ENCODE measurements at places on chromosomes 1 and 21. TPM values are rescaled to one million over a fixed set of nuclear protein-coding genes. Genes with fewer than 3 reads are reported as not detected.

DNA sequence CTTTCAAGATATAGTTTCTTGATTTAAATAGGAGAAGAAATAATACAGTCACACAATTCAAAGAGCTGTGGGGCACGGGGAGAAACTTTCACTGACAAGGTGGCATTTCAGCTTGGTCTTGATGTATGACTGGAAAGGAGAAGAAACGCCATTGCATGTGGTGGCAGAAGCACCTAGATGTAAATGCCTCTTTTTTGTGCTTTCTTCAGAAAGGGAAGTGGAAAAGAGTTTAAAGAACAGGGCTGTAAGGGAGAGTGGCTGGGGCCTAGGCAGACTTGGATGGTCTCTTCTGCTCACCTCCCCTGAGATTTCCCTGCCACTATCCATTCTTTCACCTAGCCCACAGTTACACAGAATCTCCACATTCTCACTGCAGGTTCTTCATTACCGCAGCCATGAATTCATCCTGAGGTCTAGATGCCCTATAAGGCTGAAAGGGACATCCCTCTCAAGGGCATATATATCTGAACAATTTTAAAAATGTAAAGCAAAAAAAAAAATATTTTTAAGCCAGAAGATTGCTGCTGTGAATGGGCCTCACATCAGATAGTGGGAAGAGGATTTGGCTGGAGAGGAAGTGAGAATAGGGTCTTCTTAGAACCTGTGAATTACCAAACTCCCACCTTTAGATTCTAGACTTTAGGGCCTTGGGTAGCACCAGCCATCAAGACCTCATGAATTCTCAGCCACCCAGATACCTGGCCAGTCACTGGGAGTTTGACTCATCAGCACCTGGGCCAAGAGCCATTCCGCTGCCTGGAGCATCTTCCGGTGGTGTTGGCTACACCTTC lies 23.4 kb downstream of the CACNA1E start:
- DNase-seq: no peak
- H3K4me1 ChIP-seq: no peaks in the 10 kb centered on the region
- no peak overlapping the region for H3K27ac ChIP-seq
- H3K27me3 ChIP-seq: peaks cover 15% of the 10 kb centered on the region

- H3K4me1 ChIP-seq: peaks cover 86% of the 10 kb centered on the region
- no peaks in the 10 kb centered on the region for H3K27me3 ChIP-seq
- peak overlapping the region; percentile 65 for H3K27ac ChIP-seq
- no peak for DNase-seq
Observed at GRCh38 chr1:64900916-64901315, 65.4 kb downstream of the JAK1 start.

DNA sequence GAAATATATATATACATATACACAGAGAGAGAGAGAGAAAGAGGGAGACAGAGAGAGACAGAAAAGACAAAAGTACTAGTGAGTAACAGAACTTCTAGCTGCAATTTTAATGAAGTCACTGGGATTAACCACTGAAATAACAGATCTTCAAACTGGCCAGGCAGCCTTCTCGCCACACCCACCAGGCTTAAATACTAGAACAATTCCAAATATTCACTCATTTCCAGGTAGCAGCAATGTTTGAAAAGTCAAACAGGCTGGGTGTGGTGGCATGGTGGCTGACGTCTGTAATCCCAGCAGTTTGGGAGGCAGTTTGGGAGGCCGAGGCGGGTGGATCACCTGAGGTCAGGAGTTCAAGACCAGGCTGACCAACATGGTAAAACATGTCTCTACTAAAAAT lies 5.2 kb downstream of the PRDX1 start:
- H3K27ac ChIP-seq: peak overlapping the region; percentile 15
- DNase-seq: no peak
- H3K36me3 ChIP-seq: peaks cover 66% of the 10 kb centered on the region
- H3K4me3 ChIP-seq: no peak overlapping the region
- H3K27me3 ChIP-seq: no peaks in the 10 kb centered on the region
- H3K4me1 ChIP-seq: peaks cover 25% of the 10 kb centered on the region

DNA sequence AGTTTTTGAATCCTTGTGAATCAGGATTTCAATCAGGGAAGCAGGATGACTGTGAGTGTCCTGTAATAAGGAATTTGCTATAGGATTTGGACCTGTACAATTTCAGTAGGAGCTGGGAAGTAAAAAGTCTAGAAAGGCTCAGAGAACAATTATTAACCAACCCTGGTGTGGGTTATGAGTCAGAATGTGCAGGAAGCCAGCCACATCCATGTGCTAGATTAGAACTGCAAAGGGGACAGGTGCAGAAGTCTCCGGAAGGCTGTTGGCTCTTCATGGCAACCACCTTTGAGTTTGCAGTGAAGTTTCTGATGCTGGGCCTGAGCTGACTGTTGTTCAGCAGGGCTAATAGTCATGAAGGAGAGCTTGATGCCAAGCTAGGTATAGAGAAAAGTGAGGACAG lies 70.7 kb downstream of the SPATA46 start:
- H3K4me3 ChIP-seq: no peak overlapping the region
- H3K4me1 ChIP-seq: no peaks in the 10 kb centered on the region
- peaks cover 4% of the 10 kb centered on the region for H3K36me3 ChIP-seq
- no peak overlapping the region for H3K27ac ChIP-seq
- H3K27me3 ChIP-seq: peaks cover 8% of the 10 kb centered on the region

GRCh38 chr1:156583821-156584622 lies 4.5 kb downstream of the TTC24 start:
- no peaks in the 10 kb centered on the region for H3K36me3 ChIP-seq
- peaks cover 23% of the 10 kb centered on the region for H3K4me1 ChIP-seq
- peak overlapping the region; percentile 99 for H3K27ac ChIP-seq
- peak overlapping the region; percentile 96 for H3K4me3 ChIP-seq
- H3K27me3 ChIP-seq: no peaks in the 10 kb centered on the region

ZNF644 gene
- total RNA-seq: 78.2 TPM

GFI1 gene
- total RNA-seq: 22.4 TPM

Data from naive thymus-derived CD8-positive, alpha-beta T cell (primary cell).